ENCODE measurements at places on chromosomes 1 and 21.

- DNase-seq, result no peak
These were observed 23.5 kb downstream of the GJA5 start for GRCh38 chr1:147736883-147737282.

GRCh38 chr1:236688705-236689104 lies 2.4 kb downstream of the ACTN2 start:
- DNase-seq, result no peak

- DNase-seq, result no peak
These were observed 350.0 kb upstream of the RUNX1 start for GRCh38 chr21:35399002-35399530.

DNA sequence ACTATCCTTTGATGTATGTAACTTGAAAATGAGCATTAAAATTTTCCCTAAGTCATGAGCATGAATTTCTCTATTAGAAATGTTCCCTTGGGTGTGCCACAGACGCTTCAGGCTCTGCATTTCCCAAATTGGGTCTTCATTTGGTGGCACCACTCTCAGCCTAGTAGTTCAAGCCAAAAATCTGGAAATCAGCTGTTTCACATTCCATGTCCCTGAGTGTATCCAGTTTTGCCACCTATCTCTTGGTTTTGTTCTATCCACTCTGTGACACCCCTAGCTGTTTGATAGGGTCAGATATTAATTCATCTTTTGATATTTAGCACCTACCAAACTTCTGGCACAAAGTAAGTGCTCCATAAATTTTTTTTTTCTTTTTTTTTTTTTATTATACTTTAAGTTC lies 89.5 kb upstream of the DPH5 start:
- no peak for DNase-seq

DNA sequence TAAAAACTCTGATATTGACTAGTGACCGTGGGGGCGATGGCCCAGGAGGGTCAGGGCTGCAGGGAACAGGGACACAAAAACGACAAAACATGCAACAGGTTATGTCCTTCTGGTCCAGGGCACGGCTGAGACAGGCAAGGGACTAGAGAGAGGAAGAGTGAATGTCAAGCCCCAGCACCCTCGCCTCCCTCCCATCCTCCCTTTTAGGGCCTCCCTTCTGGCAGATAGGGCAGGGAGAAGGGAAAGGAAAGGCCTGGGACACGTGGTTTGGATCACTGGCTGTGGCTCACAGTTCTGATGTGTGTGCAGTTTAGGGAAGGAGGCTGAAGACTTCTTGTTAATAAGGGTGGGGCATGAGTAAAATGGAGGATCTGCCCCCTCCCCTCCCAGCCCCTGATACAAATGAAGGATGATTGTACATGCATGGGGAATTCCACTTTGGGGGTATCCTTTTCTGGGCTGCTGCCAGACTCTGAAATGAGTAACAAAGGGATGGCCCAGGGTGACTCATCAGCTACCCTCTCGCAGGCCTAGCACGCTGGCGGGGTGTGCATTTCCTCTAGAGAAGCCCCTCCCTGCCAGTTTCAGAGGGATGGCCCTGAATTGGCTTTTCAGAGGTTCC lies 14.2 kb downstream of the CAPN2 start:
- peak; percentile 79 for DNase-seq

- no peak for DNase-seq
These were observed 9.8 kb upstream of the OLFML2B start for GRCh38 chr1:162033428-162033827.

- no peak for DNase-seq
These were observed 22.1 kb downstream of the CDA start for GRCh38 chr1:20610970-20611369.

DNA sequence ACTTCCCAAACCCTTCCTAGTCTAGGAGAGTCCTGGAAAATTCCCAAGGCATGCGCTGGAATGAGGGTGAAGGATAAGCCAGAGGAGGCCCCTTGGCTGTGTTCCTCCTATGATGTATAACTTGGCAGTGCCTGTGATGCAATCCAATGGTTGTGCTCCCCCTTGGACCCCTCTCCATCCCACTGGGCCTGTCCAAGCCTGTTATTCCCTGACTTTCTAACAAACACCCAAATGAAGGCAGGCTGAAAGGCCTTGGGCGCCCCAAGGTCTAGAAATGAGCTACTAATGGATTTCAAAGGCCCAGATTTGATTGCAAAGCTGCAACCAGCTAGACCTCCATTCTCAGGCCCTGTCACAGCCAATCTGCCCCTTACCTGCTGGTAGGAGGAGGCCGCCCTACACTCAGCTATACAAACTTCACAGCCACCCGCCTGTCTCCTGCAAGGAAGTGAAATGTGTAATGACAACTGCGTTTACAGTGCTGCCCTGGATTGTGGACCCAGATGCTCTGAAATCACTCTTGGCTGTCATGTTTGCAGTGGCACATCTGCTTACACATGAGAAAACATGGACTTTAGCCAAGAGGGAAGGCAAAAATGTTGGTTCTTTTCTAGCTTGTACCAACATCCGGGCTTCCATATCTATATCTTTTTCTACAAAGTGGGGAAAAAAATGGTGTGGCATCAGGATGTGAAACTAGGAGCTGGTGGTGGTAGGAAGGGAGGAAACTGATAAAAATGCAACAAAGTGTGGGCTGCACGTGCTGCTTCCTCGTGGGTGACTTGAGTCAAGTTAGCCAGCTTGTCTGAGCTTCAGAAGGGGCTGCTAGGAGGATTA lies 130.4 kb downstream of the TRABD2B start:
- no peak for DNase-seq

DNA sequence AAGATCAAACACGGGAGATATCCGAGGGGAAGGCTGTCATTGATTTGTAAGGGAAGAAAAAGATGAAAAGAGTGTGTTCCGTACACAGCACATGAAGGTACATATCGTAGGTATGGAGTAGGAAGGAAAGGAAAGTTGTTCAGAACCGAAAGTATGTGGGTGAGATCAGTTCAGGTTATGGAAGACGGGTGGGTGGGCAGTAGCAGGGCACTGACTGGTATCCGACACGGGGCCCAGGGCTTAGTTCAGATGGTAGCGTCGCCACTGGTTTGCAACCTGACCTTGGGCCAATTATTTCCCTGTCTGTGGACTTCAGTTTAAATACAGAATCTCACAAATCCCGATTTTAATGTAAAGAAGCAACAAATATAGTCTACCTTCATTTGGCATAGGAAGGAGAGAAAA lies 27.8 kb upstream of the A3GALT2 start:
- DNase-seq, result no peak

GRCh38 chr1:180097326-180097605 lies 57.4 kb upstream of the QSOX1 start:
- no peak for DNase-seq

DNA sequence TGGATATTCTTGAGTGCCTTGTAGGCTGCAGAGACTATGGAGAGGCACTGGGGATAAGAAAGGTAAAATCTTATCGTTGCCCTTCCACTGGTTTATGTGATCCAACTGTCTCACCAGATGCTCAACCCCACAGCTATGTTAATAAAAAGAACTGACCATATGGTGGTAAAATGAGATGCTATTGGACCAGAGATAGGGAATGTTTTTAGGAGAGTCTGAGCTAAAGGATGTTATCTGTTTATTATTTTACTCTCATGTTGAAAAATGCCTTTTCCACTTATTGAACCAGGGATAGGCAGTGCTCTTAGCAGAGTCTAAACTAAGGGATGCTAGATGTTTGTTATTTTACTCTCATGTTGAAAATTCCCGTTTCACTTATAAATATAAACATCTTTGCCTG lies 172.8 kb upstream of the GREM2 start:
- no peak for DNase-seq

DNA sequence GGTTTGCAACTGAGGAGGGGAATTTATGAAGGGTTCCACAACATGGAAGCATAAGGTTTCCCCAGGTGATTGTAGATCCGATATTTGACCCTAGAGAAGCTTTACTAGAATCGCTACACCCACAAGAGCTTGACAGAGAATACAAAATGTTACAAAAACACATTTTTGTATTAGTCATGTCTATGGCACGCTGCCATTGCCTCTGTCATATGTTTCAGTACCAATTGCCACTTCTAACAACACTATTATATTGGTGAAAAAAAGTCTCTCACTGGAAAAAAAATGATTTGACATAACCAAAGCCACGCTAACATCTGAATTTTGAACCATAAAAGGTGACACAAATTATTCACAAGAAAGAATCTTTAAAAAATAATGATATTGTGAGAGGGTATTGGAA lies 214.5 kb downstream of the KCNT2 start:
- no peak for DNase-seq

DNA sequence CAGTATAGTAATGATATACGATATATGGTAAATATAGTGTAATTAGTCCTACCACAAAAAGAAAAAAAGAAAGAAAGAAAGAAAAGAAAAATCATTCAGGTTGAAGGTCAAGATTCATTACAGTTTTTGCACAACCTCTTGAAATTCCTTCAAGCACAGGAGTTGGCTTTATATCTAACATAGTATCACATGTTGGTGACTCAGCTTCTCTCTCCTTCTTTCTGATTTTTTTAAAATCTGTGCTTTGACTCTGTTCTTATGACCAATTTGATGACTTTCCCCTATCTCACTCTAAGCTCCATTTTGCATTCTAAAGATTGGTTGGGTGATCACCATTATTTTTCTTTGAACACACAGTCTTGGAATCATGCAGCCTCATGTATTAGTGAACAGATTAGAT lies 148.2 kb upstream of the COL11A1 start:
- DNase-seq, result no peak

GRCh38 chr1:212583643-212584042 lies 24.9 kb upstream of the ATF3 start:
- DNase-seq, result no peak

DNA sequence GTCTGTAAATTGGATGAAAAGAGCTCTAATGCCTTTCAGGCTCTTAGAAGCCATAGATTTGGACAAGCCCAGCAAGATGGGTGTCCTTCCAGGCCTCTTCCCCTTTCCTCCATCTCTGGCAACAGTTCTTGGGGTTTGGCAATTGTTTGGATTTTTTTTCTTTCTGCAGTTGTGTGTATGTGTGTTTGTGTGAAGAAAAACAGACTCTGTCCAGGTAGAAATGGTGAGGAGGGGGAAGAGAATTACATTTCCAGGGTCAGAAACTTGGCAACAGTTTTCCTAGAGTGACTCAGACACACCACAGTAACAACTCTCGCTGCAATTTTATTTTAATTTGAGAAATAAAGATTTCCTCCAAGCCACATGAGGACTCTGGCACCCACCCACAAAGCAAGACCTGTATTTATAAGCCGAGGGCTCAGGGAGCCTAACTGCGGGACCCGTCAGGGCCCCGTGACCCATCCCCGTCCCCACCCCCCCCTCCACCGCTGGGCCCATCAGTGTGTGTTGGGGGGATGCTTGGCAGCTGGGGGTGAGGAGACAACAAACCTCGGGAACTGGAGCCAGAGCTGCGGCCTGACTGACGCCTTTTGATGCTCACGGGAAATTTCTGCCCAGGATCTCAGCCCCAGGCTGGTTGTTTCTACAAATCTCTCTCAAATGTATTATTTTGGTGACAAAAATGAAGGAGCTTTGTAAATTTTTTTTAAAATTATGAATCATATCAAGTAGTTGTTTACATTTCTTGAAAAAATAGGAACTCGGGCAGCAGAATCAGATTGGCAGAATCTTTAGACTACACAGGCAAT lies 4.4 kb downstream of the TMEM200B start:
- no peak for DNase-seq

DNA sequence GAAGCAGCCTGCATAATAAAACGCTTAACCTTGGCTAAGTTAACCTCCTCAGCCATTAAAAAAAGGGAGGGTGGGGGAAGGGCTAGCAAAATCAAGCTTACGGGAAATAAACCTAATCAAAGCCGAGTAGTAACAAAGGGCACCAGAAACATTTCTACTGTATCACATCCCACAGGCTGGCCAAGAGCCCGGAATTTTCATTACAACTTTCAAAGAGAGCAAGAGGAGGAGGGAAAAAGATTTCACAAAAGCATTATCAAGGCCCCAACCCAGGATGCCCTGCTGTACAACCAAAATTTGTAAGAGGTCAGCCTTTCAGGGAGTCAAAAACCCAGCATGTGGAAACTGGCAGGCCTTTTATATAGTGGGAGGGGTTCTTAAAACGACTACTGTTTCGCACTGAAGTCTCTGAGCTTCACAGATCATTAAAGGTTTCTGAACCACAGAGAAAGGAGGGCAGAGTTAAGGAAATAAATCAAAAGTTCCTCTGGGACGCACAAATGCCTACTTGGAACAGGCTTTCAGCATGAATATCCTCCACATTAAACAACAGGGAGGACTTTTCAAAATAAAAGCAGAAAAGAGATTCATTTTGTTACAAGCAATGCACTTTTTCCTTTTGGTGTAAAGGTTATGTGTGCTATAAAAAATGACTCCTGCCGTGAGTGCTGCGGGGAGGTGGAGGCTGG lies 90.4 kb downstream of the SLC45A1 start:
- DNase-seq, result no peak

- no peak for DNase-seq
These were observed 658.5 kb upstream of the ADGRL2 start for GRCh38 chr1:81142099-81142826.

DNA sequence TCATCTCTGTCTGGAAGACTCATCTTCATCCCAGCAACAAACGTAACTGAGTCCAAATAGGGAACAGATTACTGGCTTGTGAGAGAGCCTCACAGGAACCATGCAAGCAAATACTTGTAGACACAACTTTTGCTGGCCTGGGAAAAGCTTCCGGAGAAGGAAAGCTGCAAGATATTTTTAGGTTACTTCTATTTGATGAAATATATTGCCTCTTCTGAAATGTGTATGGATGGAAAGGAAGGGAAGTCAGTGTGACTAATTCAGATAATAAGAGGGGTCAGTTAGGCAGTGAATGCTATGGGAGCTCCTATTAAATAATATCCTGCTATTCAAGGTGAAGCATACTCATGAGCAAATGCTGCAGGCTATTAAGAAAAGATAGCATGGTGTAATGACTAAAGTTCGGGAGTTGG lies 20.4 kb upstream of the FGGY start:
- DNase-seq, result no peak

DNA sequence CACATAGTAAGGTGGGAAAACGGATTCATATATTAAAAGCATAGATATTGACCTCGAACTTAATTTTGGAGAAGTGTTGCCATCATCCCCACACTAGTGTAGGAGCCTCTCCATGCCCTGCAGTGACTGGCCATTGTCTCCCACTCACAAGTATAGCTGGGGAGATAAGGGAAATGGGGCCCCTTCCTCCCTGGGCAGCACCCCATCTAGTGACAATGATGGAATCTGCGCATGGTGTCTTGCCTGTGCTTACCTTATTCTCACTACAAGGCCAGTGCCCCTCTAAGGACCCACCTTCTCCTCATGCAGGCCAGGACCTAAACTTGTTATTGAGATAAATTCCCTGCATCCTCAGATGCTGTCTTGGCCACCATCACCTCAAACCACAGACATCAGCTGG lies 374.9 kb downstream of the NTNG1 start:
- no peak for DNase-seq

- no peak for DNase-seq
These were observed 29.4 kb downstream of the VAV3 start for GRCh38 chr1:107935396-107936064.

DNA sequence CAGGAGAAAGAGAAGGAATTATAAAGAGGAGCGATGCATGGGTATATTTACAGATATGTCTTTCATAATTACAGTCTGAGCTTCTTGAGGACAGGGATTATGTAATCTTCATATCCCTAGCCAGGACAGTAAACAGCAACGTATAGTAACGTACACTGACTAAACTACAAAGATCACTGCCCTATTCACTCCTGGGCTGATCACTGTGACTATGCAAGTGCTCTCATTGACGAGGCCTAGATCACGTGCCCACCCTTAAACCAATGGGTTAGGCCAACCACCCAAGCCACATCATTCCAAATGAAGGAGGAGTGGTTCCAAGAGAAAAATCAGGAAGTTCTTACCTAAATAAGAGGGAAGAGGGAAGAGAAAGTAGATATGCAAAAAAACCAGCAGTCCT lies 18.5 kb downstream of the PIK3R3 start:
- no peak for DNase-seq

- no peak for DNase-seq
These were observed 41.7 kb upstream of the C8B start for GRCh38 chr1:57007472-57007871.
